ENCODE measurements at places on chromosomes 5 and 9. TPM values are rescaled to one million over a fixed set of nuclear protein-coding genes. Genes with fewer than 3 reads are reported as not detected.

GRCh38 chr5:178281331-178281730, 48.7 kb upstream of the PHYKPL start:
- DNase-seq: no peak

- no peak for DNase-seq
Observed at GRCh38 chr5:173743641-173744343, 127.3 kb upstream of the BOD1 start.

- DNase-seq: no peak
Observed at GRCh38 chr9:89219637-89220036, 41.0 kb upstream of the SHC3 start.

Gene MATR3
- total RNA-seq: 506 TPM

DNA sequence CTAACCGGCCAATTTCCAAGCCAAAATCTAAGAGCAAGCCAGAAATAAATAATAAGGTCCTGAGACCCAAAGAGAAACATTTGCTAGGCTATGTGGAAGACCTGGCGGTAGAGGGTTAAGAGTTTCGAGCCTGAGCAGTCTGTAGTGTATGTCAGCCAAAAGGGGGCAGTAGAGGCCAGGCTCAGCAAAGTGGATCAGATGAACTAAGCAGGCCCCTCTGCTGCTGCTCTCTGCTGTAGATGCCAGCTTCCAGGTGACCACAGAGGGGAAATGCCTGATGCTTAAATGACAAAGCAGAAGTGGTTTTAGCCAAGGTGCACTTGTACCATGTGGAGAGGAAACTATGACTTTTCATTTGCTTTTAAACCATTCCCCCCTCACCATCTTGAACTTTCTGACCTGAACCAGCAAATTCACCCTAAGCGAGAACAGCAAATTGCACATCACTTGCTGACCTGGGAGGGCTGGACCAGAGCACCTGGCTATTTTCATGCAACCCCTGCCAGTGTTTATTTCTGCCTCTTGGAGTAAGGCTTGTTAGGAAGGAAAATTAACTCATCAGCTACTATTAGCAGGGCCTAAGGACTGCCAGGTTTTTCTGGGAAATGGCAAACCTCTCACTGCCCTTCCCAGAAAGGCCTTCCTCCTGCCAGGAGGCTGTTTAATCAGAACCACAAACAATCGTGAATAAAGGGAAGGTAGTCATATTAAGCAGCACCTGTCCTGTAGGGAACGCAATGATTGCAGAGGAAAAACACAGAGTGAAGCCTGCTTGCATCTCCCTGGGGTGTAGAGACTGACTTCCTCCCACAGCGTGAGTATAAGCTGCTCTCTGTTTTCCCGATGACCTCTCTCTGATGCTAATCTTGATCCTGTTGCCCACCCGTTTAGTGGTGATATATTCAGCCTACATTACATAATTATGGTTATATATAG, 818.2 kb downstream of the TLR4 start:
- DNase-seq: peak; percentile 90

Gene ADRA1B
- not detected for total RNA-seq

DNA sequence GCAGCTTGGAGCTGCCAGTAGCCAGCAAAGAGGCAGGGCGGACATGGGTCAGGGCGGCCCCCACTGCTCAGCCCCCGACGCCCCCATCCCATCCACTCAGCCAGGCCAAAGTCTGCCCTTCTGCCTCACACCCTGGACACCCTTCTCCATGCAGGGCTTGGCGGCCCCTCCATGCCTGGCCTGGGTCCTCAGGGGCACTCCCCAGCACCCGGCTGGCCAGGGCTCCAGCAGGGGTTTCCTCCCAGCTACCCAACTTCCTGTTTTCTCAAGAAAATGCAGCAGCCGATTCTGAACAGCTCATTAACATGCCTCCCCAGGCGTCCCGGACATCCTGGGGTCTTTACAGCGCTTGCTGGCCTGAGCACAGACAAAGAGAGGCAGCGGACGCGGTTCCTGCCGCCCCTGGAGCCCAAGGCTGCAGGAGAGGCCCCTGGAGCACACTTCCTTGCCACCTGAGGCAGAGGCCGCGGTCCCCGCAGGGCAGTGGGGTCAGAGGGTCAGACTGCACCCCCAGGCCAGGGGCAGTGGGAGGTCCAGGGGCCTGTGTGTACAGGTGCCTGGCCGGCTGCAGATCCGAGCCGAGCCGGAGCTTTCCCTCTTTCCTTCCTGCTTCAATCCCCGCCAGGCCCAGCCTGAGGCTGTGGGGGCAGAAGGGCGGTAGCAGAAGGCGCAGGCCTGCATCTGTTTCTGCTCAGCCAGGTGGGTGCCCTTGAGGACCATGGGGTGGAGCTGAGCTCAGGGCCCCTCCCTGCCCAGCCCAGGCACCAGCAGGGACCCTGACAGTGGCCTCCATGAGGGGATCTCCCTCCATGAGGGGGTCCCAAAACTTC, 18.7 kb upstream of the NRARP start:
- peak; percentile 65 for DNase-seq

- no peak for DNase-seq
Observed at GRCh38 chr9:125966959-125967711, 220.0 kb downstream of the PBX3 start.

- no peak for DNase-seq
Observed at GRCh38 chr5:151151793-151152192, 5.8 kb downstream of the ANXA6 start.

Gene SPATA9
- not detected for total RNA-seq

GRCh38 chr5:145189746-145190145, 645.4 kb downstream of the PRELID2 start:
- DNase-seq: no peak

- no peak for DNase-seq
Observed at GRCh38 chr9:121023064-121023463, 27.0 kb downstream of the C5 start.

Gene CORO2A
- total RNA-seq: 27.6 TPM

DNA sequence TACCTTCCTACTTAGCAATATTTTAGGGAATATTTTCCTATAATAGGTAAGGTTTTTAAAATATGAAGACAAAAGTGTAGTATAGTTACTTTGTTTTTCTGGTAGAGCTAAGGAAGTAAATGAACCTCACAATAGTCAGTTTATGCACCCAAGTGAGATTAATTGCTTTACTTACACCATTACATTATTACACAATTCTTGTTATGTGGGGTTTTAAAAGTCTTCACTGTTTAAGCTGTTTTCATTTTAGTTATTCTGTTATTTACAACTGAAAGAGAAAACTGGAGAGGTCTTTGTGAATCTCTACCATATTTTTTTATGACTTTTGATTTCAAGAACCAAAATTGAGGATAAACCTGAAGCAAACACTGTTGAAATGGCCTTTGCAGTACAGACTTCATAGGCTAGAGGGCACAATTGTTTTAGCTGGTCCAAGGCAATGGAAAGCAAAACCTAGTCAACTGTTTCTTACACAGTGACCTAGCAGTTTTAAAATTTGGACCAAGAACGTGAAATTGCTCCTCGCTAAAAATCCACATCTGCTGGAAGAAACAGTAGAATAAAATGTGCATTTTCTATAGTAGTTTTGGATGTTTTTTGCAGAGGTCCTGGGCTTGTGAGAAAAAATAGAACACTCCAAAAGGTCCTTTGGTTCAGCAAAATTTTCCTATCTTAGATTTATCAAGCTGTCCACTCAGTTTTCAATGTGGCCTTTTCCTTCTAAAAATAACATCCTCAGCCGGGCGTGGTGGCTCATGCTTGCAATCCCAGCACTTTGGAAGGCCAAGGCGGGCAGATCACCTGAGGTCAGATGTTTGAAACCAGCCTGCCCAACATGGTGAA, 66.4 kb upstream of the FER start:
- DNase-seq: peak; percentile 82

Gene CARD19
- 36.8 TPM for total RNA-seq

DNA sequence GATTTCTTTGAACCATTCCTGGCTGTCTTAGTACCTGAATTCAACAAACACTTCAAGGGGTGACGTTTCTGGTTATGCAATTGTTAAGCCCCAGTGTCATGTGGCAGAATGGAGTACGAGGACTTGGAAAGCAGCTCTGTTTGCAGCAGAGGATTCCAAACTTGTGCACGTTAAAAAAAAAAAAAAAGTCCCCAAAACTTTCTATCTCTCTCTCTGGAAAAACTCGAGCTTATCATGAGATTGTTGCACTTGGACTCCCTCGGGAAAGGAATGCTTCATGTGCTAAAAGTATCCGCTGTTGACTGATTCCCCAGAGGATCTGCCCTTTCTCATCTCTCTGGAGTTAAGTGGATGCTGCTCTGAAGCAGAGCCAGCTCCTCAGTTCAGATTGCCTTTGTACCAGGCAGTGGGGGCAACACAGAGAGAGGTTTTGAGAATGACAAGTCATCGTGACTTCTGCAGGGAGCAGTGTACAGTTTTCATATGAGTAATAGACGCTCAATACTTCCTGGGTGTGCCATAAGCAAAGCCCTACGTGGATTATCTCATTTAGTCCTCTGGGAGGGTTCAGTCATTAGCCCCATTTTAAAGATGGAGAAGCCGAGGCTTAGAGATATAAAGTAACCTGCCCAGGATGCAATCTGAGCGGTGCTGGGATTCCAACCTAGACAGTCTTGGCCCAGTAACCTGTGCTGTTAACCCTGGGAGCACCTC, 28.1 kb downstream of the TMOD1 start:
- no peak for DNase-seq

DNA sequence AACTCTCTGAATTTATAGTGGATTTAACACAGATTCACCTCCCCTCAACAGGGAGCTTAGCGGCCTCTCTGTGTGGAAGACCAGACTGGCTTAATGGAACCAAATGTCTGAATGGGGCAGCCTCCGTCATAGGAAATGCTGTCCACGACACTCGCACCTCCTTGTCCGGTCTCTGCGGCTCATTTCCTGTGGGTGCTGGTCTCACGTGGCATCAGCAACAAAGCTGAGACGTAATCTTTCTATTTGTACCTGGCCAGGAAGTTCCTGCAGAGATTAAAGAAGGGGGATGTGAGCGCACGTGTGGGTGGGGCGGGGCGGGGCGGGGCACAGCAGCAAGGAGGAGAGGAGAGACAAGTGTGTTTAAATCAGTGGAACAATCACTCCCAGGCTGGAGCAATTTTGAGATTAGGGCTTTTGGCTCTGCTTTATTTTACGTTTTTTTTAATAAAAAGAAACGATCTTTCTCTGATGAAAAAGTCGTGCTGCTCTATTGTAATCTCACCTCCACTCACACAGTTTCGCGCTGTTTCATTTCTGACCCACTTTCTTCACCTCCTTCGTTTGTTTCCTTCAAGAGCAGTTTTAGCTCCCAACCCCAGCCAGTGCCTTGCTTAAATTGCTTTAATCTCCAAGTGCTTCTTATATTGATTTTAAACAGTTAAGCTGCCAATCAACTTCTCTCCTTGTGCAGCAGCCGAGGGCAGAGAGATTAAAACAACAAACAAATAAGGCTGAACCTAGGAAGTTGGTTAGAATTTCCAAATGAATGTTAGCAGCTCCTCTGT, 132.2 kb upstream of the ASTN2 start:
- DNase-seq: peak; percentile 17

- no peak for DNase-seq
Observed at GRCh38 chr9:95286151-95286550, 31.4 kb downstream of the FANCC start.

- no peak for DNase-seq
Observed at GRCh38 chr5:67528953-67529352, 332.4 kb upstream of the CD180 start.

DNA sequence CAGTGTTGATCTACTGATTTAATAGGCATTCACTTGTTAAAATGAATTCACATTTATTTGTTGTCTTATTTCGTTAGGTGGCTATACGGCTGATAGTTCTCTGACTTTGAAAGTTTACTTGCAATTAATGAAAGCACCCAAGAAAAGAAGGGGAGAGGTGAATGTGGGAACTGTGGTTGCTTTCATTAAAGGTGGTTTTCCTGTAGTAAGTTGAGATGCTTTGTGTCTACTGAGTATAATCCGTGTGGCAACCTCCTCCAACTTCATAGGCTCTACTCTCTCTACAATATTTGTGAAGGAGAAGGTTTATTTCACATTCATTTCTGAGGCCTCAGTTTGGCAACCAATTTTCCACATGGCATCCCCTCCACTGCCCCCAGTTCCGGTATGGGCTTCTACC, 12.8 kb upstream of the MACIR start:
- no peak for DNase-seq

Gene FOXD4
- total RNA-seq: 0.31 TPM

GRCh38 chr5:14156650-14157492, 13.7 kb downstream of the TRIO start:
- DNase-seq: no peak

Gene CYSTM1
- 14.4 TPM for total RNA-seq

GRCh38 chr5:79898611-79899010, 92.5 kb downstream of the MTX3 start:
- DNase-seq: no peak

- no peak for DNase-seq
Observed at GRCh38 chr5:147398860-147399259, 111.0 kb downstream of the DPYSL3 start.

- no peak for DNase-seq
Observed at GRCh38 chr5:143758750-143759149, 53.2 kb upstream of the HMHB1 start.

- DNase-seq: no peak
Observed at GRCh38 chr5:145495741-145496140, 339.4 kb downstream of the PRELID2 start.

DNA sequence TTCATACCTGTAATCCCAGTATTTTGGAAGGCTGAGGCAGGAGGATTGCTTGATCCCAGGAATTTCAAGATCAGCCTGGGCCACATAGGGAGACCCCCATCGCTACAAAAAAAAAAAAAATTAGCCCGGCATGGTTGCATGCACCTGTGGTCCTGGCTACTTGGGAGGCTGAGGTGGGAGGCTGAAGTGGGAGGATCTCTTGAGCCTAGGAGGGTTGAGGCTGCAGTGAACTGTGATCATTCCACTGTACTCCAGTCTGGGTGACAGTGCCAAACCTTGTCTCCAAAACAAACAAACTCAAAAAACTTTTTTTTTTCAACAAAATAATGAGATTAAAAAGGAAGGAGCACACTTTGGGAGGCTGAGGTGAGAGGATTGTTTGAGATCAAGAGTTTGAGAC, 14.2 kb downstream of the KIAA1958 start:
- no peak for DNase-seq

GRCh38 chr5:129406440-129406839, 53.7 kb upstream of the ADAMTS19 start:
- DNase-seq: no peak

- DNase-seq: peak; percentile 76
Observed at GRCh38 chr5:58460002-58460731, at the start of gene PLK2. Gene PLK2, minus strand, starts transcription at chr5:58460086. Its CDS starts 127 bp downstream, at chr5:58459959.

Data from GM23338 (cell line).